GM13977 (cell line): ENCODE measurements at places on chromosomes 12 and 14.

DNA sequence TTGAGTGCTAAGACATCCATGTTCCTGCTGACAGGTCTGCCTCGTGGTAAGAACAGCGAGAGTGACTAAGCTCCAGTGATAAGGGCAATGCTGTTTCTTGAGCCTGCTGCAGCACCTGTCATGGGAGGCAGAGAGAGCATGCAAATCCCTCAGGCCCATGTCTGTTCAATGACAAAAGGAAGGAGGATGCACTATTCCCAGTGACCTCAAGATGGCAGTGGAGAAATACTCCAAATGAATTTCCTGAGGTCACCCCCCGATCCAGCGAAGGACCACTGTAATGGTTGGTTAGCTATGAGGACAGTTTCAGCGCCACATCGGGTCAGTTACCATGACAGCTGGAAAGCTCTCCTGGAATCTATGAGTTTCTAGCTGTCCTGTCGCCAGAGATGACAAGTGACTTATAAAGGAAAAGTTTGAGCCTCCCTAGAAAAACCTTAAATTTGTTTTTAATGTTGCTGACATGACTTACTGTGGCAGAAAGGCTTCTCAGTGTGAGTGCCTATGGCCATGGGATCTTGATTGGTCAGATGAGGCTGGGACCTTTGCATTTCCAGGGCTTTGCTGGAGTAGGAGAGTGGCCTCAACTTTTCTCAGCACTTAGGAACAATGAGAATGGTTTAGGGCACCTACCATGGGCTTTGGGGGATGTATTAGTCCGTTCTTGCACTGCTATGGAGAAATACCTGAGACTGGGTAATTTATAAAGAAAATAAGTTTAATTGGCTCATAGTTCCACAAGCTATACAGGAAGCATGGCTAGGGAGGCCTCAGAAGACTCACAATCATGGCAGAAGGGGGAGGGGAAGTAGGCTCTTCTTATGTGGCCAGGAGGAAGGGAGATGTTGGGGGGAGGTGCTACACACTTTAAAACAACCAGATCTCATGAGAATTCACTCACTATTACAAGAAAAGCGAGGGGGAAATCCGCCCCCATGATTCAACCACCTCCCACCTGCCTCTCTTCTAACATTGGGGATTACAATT is 88.0 kb upstream of the TMEM260 start:
- peak; percentile 21 for DNase-seq

GRCh38 chr14:72948481-72949138 is 22.3 kb downstream of the DCAF4 start:
- DNase-seq, result peak; percentile 70

DNA sequence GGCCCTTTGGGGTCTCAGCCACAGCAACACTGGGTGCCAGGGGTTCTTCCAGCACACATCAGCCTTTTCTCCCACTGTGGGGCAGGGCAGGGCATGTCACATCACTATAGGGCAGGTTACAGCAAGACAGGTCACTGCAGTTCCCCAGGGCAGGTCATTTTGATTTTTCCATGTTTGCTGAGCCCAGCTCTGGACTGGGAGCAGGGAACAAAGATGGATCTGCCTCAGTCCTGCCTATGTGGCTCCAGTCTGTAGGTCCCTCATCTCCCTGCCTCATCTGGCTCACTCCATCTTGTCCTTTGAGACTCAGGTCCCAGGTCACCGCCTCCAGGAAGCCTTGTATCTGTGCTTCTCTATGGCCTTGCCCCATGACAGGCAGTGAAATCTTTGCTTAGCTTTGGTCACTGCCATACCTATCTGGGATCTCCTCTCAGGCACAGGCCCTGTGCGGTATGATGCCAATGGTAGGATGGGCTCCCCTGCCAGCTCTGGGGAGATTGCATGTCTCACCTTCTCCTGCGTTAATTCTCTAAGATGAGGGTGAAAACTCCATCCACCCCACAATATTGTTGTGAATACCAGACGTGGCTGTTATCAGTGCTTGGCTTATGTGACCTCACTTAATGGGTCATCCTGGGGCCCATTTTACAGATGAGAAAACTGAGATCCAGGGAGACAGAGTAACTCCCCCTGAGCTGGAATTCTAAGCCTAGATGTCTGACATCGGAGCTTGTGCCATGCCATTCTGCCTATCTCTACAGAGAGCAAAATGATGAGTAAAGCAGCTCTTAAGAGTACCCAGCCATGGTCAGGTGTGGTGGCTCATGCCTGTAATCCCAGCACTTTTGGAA is 1.5 kb downstream of the SERPINA6 start:
- DNase-seq, result no peak

GRCh38 chr14:32509632-32510187 is 180.6 kb downstream of the AKAP6 start:
- DNase-seq, result no peak

GRCh38 chr14:68518761-68519670 is 273.9 kb downstream of the ZFP36L1 start:
- DNase-seq, result no peak

GRCh38 chr14:68374682-68375081 is 418.2 kb downstream of the ZFP36L1 start:
- no peak for DNase-seq
